Esophagus muscularis mucosa (tissue), 4 donors: ENCODE measurements at places on chromosomes 4 and X. TPM values are rescaled to one million over a fixed set of nuclear protein-coding genes. Genes with fewer than 3 reads are reported as not detected.
A peak's percentile ranks its signal among the peaks of the same experiment; 100 is the strongest.

- no peak overlapping the region for H3K27ac ChIP-seq
- no peaks in the 10 kb centered on the region for H3K27me3 ChIP-seq
- no peaks in the 10 kb centered on the region for H3K36me3 ChIP-seq
- H3K4me3 ChIP-seq = no peak overlapping the region
Observed at GRCh38 chrX:22975786-22976185, 24.0 kb upstream of the DDX53 start.

DNA sequence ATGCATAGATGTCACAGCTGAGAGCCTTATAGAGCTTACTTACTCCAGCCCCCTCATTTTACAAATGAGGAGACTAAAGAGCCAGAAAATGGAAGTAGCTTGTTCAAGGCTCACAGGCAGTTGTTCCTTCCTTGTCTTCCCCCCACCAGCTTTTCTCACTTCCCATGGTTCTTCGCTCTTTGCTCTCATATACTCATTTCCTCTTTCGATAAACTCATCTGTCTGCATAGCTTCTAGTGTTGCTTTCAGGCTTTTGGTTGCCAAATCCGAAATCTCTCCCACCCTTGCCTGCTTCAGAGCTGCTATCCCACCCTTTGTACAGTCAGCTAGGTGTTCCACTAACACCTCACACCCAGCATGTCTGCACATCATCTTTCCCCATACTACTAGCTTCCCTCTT is 25.0 kb upstream of the GJB1 start:
- H3K4me3 ChIP-seq = no peak overlapping the region
- no peaks in the 10 kb centered on the region for H3K36me3 ChIP-seq
- H3K27me3 ChIP-seq = no peaks in the 10 kb centered on the region
- H3K27ac ChIP-seq = no peak overlapping the region

DNA sequence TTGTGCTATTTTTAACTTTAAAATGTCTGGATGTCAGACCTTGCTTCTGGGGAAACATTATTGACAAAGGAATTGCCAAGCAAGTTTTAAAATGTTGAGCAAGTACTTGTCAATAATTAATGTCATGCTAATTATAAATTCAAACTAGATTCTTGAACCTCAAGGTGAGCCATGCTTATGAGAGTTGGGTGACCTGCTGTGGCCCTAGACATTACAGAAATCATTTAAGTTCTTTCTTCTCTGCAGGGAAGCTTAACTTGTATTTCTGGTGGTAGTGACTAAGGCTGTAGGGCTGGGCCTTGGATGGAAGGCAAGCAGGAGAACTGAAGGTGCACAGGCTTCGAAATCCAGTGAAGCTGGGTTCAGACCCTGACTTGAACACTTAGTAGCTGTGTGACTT is 14.8 kb upstream of the UCHL1 start:
- H3K4me3 ChIP-seq = no peak overlapping the region
- no peaks in the 10 kb centered on the region for H3K27me3 ChIP-seq
- H3K36me3 ChIP-seq = no peaks in the 10 kb centered on the region

- no peaks in the 10 kb centered on the region for H3K27me3 ChIP-seq
- no peak overlapping the region for H3K4me3 ChIP-seq
- H3K4me1 ChIP-seq = no peaks in the 10 kb centered on the region
- peak; percentile 57 for DNase-seq
- no peak overlapping the region for H3K27ac ChIP-seq
Observed at GRCh38 chr4:17093481-17093880, 195.0 kb upstream of the LDB2 start.

CLDN22 gene
- total RNA-seq = not detected

NIPAL1 gene
- 0.78 TPM for total RNA-seq

ANKRD50 gene
- total RNA-seq = 19.4 TPM
